ENCODE measurements at places on chromosomes 4 and X.

GRCh38 chr4:71130827-71131603, 137.6 kb downstream of the DCK start:
- DNase-seq, result no peak

GRCh38 chrX:9770319-9770718, 4.7 kb upstream of the GPR143 start:
- no peak for DNase-seq

GRCh38 chr4:11631416-11631815, 202.7 kb upstream of the HS3ST1 start:
- DNase-seq, result no peak

DNA sequence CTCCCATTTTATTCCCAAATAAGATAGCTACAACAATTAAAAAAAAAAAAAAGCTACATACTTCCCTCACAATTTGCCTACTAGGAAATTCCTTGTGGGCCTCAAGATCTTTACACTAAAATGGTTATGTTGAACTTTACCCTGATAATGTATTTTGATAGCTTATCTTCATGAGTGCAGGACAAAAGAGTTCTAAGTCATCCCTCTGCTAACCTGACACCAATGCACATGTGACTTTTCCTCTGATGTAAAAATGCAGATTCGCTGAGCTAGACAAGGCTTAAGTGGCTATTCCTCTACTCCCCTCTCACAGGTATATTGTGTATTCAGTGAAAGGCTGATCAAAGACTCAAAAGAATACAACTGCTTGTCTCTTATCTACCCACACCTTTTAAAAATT, 22.5 kb downstream of the ELF2 start:
- no peak for DNase-seq

GRCh38 chr4:110751986-110752385, 129.1 kb upstream of the PITX2 start:
- no peak for DNase-seq

GRCh38 chrX:67949270-67949669, 405.4 kb downstream of the AR start:
- no peak for DNase-seq

GRCh38 chrX:73849073-73849472, 286.1 kb downstream of the CHIC1 start:
- no peak for DNase-seq

GRCh38 chr4:6727081-6727942, 11.3 kb downstream of the BLOC1S4 start:
- DNase-seq, result no peak

- DNase-seq, result no peak
Observed at GRCh38 chr4:127425851-127426250, 206.9 kb upstream of the INTU start.

DNA sequence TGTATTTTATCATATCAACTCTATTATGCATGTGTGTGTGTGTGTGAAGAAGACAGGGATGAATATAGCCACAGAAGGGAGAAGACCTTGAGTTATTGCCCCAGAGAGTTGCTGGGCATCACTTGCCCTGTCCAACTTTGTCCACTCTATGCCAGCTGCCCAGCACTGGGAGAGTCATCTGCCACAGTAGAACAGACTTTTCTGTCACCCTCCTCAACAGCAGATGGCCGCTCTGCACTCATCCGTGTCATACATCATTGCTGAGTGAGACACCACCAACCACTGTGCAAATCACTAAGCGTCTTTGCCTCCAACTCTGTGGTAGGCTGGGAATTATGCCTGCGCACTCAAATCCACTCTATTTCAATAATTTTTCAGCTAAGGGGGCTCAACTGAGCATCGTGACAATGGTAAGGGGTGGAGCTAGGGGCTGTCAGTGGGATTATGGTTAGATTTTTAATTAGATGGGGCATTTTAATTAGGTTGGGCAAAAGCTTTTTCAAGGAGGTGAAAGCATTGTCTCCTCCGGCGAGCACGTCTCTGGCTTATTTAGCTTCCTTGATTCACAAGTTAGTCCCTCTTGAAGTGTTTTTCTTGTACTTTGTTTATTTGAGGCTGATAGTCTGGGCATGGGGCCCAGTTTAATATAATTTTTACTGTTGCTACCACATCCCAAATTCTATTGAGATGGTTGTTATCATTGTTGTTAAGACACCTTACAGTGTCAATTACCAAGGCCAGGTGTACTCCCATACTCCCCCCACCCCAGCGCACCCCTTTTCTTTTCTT, 100.1 kb upstream of the KLF3 start:
- no peak for DNase-seq

DNA sequence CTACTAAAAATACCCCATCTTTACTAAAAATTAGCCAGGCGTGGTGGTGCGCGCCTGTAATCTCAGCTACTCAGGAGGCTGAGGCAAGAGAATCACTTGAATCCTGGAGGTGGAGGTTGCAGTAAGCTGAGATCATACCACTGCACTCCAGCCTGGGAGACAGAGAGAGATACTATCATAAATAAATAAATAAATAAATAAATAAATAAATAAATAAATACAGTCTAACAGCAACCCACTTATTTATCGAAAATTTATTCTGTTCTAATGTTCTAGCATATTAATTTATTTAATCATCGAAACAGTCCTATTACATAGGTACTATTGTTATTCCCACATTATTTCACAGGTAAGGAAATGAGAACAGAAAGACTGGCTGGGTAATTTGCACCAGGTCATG, 18.2 kb upstream of the TXK start:
- no peak for DNase-seq

GRCh38 chrX:10173331-10173900, 16.6 kb downstream of the CLCN4 start:
- no peak for DNase-seq

DNA sequence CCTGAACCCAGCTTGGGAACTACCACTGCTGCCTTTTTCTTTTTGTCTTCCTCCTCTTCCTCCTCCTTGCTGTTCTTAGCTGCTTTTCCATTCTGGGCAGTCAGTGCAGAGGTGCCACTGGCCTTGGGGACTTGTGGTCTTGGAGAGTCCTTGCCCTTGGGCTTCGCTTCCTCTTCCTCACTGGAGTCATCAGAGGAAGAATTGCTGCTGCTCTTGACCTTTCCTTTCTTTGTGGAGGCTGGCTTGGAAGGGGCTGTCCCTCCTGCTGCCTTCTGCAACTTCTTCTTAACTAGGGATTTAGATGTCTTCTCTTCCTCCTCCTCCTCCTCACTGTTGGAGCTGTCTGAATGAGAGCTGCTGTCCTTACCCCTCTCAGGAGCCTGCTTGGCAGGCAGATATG, 53.2 kb downstream of the FAM9B start:
- no peak for DNase-seq

DNA sequence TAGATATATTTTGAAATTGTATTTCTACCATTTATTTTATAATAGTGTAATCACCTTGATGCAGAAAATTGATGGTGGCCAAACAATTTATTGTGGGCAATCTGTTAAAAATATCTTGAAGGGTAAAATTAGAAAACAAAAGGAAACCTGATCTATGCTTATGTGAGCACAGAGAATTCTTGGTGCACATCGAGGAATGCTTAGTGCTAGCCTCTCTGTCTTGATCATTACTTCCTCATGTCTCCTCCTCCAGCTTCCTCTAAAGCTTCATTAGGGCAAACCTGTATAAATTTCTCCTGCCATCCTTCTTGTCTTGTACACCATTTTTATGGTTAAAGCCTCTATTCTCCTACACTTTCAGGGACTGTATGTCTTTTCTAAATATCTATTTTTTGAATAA, 725.8 kb downstream of the RAPGEF2 start:
- DNase-seq, result no peak

DNA sequence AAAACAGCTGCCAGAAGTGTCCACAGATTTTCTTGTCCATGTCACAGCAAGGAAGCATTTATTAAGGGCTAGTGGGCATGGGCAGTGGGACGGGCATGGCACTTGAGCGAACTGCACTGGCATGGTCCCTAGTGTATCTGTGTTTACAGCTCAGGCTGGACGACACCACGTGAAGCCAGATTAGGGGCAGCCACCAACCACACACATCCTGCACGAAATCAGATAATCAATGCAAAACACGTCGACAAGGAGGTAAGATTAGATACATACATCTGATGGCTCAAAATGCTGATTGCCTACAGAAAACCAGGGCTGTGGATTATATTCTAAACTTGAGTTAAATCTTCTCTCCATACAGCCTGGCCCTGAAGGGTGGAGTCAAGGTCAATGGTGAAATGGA, 103.8 kb upstream of the ATP6AP2 start:
- no peak for DNase-seq

- DNase-seq, result no peak
Observed at GRCh38 chr4:40349561-40350198, 14.5 kb downstream of the CHRNA9 start.

GRCh38 chr4:8705161-8706145, 112.9 kb downstream of the CPZ start:
- no peak for DNase-seq
